ENCODE measurements at places on chromosomes 6 and 20. TPM values are rescaled to one million over a fixed set of nuclear protein-coding genes. Genes with fewer than 3 reads are reported as not detected.

The OLIG3 gene
- polyA plus RNA-seq = not detected

DNA sequence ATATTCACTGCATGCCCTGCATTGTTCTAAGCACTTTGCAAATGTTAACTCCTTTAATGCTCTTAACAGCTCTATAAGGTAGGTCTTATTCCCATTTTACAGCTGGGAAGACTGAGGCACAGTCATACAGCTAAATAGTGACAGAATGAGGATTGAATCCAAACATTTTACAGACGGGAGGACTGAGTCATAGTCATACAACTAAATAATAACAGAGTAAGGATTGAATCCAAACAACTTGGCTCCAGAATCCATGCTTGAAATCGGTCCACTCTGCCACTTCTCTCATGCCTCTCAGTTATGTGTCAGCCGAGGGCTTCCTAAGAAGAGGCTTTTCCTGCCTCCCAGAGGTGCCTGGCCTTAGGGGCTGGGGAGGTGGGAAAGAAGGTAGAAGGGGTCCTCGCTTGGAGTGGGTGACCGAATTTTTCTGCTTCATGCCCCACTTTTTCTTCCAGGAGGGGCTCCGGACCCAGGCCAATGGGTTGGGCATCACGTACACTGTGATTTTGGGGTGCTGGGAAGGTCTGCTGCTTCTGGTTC, 137.4 kb upstream of the RNF24 start:
- no peak for DNase-seq

DNA sequence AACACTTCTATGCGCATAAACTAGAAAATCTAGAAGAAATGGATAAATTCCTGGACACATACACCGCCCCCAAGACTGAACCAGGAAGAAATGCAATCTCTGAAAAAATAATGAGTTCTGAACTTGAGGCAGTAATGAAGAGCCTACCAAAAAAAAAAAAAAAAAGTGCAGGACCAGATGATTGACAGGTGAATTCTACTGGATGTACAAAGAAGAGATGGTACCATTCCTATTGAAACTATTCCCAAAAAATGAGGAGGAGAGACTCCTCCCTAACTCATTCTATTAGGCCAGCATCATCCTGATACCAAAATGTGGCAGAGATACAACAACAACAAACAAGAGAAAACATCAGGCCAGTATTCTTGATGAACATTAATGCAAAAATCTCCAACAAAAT, 22.7 kb downstream of the HLA-C start:
- no peak for DNase-seq

DNA sequence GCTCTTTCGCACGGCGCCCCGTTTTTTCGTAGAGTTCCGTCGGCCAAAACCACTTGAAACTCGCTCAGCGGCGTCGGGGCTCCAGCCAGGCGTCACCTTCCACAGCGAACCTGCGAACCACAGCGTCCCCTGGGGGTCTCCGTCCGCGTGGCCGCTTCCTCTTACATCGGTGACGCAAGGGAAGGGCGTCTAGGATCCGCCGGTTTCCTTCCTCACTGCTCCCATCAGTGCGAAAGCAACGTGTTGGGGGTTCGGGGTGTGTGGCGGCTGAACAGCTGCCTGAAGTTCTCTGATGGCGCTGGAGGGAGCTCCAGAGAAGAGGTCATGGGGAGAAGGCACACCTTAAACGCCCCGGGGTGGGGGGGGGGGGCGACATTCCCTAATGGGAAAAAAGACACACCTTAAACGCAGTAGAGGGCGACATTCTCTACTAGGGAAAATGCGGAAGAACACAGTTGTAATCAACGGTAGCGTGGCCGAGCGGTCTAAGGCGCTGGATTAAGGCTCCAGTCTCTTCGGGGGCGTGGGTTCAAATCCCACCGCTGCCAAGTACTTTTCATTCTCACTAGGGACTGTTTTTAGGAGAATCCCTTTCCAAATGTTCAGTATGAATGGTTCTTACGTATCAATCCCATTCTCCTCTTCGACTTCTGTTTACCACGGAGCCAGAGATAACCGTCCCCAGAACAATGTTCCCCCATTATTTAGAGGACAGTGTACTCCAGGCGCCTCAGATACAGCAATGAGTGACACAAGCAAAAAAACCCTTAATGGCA, 16.4 kb downstream of the ZNF311 start:
- peak; percentile 65 for DNase-seq

All from right renal cortex interstitium (tissue), 3 donors.